ENCODE measurements at places on chromosomes 16 and 17. TPM values are rescaled to one million over a fixed set of nuclear protein-coding genes. Genes with fewer than 3 reads are reported as not detected.

DNA sequence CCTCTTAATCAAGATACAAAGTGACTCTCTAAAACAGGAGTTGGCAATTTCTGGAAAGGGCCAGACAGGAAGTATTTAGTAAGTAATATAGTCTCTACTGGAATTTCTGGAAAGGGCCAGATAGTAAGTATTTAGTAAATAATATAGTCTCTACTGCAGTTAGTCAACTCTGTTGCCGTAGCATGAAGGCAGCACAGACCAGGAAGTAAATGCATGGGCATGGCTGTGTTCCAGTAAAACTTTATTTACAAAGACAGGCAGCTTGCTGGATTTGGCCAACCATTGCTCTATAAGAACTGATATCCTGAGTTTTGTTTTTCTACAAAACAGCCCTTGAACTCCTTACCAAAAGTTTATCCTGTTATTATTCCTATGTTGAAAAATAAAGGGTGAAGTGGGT lies 16.9 kb downstream of the LDAF1 start:
- no peak for DNase-seq

GRCh38 chr17:15121426-15121825 lies 143.7 kb downstream of the PMP22 start:
- no peak for DNase-seq

DNA sequence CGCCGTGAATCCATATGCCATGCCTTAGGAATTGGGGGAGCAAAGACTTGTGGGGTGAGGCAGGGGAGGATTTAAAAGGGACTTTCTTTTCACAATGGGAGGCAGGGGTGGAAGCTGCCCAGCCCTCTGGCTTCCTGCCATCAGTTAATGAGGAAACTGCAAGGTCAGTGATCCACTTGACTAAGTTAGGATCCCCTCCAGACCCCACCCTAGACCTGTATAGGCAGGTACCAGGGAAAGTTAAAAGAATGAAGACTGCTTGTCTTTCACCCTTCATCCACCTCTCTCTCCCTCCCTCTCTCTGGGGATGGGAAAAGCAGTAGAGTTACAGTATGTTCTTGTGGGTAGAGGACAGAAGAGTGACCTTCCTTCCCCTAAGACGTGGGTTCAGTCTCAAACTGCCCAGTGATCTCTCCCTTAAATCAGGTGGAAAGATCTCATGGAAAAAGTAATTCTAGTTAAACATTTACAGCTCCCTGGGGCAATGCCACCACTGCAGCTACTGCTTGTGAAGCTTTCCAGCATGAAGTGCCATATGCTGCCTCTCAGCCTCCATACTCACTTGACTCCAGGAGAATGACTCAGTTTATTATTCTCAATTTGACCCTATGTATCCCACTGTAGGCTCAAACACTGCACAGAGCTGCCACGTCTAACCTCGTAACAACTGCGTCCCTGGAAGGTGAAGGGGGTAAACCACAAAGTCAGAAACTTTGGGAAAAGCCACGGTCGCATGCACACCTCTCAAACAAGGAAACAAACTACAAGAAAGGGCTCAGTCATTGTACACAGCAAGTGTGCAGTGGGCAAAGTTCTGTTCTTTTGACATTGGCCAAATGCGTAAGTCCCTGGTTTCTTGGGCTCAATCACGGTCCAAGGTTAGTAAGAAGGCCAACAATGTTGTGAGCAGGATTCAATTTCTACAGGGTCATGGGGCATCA lies 1.2 kb downstream of the COA3 start:
- DNase-seq: no peak

GRCh38 chr16:66480265-66481080 lies 53.4 kb downstream of the BEAN1 start:
- peak; percentile 6 for DNase-seq

- no peak for DNase-seq
These were observed 158.6 kb upstream of the CDH5 start for GRCh38 chr16:66207883-66208265.

DNA sequence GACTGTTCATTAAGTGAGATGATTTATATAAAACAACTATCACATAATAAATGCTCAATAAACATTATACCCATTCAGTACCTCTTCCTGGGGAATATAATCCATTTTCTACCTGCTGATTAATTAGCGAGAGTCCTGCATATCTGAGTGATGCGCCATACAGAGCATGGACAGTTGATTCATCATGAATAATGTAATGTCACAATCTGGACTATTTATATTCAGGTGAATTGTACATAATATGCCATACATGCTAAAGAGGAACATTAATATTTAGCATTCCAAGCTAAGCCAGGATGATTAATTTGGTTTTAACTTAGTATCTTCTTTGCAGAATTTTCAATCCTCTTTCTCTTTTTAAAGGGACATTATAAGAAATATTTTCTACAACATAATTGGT lies 362.0 kb upstream of the XYLT1 start:
- no peak for DNase-seq

DNA sequence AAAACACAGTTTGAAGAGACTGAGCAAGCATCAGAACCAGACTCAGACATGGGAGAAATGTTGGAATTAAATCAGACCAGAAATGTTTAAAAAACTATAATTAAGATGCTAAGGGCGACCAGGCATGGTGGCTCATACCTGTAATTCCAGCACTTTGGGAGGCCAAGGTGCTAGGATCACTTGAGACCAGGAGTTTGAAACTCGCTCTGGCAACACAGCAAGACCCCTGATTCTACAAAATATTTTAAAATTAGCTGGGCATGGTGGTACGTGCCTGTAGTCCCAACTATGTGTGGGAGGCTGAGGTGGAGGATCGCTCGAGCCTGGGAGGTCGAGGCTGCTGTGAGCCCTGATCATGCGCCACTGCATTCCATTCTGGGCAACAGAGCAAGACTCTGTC lies 160.3 kb downstream of the COPRS start:
- no peak for DNase-seq

DNA sequence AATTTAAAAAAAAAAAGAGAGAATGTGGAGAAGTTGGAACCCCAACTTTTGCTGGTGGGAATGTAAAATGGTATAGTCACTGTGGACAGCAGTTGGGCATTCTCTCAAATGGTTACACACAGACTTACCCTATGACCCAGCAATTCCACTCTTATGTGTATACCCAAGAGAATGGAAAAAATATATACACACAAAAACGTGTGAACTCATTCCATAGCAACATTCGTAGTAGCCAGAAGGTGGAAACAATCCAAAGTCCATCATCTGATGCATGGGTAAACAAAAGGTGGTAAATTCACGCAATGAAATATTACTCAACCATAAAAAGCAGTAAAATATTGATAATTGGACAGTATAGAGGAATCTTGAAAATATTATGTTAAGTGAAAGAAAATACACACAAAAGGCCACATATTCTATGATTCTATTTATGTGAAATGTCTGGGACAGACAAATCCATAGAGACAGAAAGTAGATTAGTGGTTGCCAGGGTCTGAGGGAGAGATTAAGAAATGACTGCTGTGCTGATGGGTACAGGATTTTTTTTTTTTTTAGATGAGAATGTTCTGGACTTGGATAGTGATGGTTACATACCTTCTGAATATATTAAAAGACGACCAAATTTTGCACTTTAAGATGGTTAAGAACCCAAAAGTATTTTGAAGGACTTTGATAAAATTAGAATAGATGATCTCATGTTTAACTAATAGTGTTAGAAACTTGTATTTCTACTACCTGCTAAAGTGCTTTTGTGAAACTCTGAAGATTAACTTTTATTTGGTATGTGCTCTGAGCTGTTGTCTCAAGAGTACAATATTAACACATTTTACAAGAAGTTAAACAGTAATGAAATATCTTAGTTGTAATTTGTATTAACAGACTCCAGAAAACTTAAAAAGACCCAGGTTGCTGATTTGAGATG lies 60.9 kb downstream of the MRTFB start:
- DNase-seq: no peak

- DNase-seq: no peak
These were observed 250.8 kb downstream of the RBFOX1 start for GRCh38 chr16:7583396-7583795.

DNA sequence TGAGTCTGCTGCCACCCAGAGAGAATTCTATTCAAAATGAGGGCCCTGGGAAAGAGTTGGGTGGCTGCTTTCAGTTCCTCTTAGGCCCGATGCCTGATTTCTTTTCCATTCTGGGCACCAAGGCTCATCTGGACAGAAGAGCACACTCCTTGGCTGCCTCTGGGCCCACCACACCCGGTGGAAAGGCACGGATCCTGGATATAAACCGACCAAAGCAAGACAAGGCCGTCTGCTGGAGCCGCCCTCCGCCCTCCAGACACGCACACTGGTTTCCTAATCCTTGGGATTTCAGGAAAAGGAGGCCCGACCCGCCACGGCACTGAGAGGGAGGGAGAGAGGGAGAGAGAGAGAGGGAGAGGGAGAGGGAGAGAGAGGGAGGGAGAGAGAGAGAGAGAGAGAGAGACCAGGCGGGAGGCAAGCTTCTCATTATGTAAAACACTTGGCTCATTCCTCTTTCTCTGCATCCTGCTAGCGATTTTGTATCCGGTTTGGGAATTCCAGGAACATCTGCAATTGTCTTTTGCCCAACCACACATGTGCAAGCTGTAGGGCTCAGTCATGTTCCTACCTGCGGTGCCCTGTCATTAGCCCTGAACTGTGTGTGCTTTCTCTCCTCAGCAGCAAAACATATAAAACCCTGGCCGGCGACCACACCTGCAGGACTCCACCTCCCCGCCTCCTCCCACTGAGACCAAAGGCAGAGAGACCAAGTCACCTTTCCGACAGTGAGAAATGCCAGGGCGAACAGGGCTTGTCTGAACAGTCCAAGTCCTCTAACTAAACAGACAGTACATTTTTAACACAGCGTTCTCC lies 347.2 kb downstream of the SOX9 start:
- DNase-seq: no peak

GRCh38 chr17:4531988-4532736 lies 23.0 kb downstream of the MYBBP1A start:
- no peak for DNase-seq

Gene CCDC137
- 34.0 TPM for total RNA-seq

Gene CD79B
- 40.9 TPM for total RNA-seq

Gene APOBR
- 2.9 TPM for total RNA-seq
